ENCODE measurements at places on chromosomes 7 and 10.
A peak's percentile ranks its signal among the peaks of the same experiment; 100 is the strongest.

GRCh38 chr10:130171196-130171595, 35.0 kb downstream of the GLRX3 start:
- DNase-seq = peak; percentile 44

DNA sequence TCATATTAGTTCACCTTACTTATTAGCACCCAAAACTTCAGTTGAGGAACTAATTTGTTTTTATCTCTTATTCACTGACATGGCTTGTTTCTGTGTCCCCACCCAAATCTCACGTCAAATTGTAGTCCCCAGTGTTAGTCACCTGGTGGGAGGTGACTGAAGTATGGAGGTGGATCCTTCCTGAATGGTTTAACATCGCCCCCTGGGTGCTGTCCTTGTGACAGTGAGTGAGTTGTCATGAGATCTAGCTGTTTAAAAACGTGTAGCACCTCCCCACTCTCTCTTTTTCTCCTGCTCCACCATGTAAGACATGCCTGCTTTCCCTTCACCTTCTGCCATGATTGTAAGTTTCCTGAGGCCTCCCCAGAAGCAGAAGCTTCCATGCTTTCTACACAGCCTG, 75.0 kb upstream of the HECTD2 start:
- DNase-seq = no peak

- no peak for DNase-seq
Observed at GRCh38 chr10:7285522-7286322, 125.1 kb downstream of the SFMBT2 start.

- no peak for DNase-seq
Observed at GRCh38 chr10:62715383-62715782, 89.1 kb upstream of the ADO start.

GRCh38 chr7:15430911-15431310, 130.9 kb downstream of the AGMO start:
- DNase-seq = no peak

- DNase-seq = peak; percentile 51
Observed at GRCh38 chr7:138008588-138009349, 6.9 kb upstream of the CREB3L2 start.

DNA sequence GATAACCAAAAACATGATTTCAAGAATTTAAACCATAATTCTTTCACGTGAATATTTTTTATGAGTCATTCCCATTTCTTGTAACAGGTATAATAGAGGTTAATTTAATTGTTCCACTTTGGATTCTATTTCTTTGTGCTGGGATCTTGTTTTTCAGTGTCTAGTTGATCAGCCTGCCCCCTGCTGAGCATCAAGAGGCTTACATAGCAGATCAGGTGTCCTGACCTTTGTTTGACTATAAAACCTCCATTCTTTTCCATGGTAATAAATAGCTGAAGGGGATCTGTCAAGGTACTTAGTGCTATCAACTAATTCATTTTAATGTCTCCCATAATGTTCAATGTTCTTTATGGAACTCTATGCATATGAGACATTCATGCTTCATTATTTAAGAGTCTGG, 4.9 kb downstream of the COL17A1 start:
- peak; percentile 14 for DNase-seq

GRCh38 chr10:93493162-93493561, 3.2 kb upstream of the CEP55 start:
- DNase-seq = no peak

- no peak for DNase-seq
Observed at GRCh38 chr7:97845622-97846203, 26.5 kb downstream of the ASNS start.

- no peak for DNase-seq
Observed at GRCh38 chr7:74494076-74494548, 40.4 kb downstream of the GTF2IRD1 start.

DNA sequence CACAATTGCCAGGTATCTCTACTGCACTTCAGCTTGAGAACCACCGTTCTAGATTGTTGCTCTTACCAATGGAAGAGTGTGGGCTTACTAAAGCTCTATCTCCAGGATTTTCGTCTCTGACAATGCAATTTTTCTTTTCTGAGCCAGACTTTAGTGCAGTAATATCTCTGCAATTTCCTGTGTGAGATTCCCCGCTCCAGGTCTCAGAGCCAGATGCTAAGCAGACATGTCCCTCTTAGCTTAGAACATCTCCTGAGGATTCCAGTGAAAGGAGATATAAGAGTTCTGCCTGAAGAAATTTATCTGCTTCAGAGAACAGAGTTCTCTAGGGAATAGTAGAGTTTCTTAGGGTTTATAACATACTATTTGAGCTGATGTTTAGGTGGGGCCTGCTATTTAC, 82.0 kb downstream of the SND1 start:
- DNase-seq = no peak

DNA sequence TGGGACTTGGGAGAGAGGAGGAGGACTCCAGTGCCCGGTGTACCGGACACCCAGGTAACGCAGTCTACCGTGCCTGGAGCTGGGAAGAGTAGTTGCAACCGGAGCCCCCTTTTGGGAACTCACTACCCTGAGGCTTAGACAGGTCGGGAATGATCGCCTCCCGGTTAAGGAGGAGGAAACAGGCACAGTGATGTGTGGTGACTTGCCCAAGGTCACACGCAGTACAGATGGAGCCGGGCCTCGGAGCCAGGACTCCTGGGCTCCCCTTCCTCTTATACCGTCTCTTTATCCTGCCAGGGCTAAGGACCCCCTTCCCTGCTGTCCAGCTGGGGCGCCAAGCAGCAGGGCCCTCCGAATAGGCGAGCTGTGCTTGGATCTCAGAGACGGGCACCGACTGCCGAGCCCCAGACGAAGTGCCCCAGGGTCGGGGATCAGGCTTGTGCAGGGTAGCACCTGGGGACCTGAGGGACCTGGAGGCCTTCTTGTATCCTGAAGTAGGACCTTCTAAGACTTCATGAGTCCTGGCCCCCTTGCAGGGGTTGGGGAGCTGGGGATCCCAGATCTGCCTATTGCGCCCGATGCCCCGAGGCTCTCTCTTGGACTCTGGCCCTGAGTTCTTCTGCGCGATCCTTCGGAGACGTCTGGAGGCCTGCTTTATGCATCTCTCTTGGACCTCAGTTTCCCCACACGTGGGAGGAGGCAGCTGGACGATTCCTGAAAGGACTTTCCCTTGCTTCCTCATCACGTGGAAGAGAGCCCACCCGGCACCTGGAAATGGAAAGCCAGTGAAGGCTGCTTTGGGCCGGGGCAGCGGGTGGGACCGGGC, 767 bp upstream of the CYP26A1 start:
- DNase-seq = no peak

- DNase-seq = peak; percentile 8
Observed at GRCh38 chr7:105487579-105488571, 34.2 kb downstream of the PUS7 start.

GRCh38 chr7:335358-336148, 45.6 kb downstream of the FOXL3 start:
- DNase-seq = no peak

- DNase-seq = no peak
Observed at GRCh38 chr7:84654273-84654672, 459.7 kb upstream of the SEMA3A start.

GRCh38 chr7:50204581-50204980, 99.9 kb upstream of the IKZF1 start:
- DNase-seq = peak; percentile 37

GRCh38 chr10:74113546-74113945, 37.1 kb downstream of the AP3M1 start:
- DNase-seq = no peak

DNA sequence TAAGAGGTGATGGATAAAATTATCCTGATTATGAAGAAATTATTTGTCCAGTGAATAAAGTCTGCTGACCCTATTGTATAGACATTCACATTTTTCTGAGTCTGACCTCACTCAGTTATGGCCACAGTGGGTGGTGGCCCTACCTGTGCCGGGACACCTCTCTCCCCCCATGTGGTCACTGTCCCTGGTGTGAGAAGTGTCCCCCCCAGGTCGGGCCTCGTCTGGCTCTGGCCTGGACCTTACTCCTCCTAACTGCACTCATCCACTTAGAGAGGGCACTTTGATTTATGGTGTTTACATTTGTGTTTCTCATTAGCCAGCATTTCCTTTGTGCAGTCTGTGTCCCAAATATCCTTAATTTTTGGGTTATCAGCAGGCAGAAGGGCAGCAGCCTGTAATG, 59.6 kb upstream of the ZNF32 start:
- no peak for DNase-seq

DNA sequence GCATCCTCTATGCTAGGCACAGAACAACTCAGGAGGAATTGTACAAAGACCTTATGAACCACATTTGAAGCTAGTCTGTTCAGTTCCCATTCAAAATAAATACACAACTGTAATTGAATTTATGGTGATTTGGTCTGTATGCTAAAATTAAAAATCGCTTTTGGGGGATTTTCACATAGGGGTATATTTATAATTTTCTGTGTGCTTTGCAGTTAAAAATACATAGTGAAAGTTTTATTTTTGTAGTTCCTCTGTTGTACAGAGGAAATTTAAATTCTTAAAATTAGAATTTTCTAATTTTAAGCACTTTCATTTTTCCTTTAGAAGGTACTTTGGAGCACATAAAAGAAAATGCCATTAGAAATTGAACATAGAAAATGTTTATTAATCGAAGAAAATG, 6.9 kb downstream of the RABGEF1 start:
- DNase-seq = no peak

DNA sequence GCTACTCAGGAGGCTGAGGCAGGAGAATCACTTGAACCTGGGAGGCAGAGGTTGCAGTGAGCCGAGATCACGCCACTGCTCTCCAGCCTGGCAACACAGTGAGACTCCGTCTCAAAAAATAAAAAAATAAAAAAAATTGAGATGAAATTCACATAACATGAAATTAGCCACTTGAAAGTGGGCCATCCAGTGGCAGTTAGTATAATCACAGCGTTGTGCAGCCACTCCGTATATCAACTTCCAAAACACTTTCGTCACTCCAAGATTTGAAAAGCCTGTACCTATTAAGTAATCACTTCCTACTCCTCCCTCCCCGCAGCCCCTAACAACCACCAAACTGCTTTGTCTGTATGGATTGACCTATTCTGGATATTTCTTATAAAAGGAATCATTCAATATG, 20.7 kb upstream of the CACUL1 start:
- no peak for DNase-seq

DNA sequence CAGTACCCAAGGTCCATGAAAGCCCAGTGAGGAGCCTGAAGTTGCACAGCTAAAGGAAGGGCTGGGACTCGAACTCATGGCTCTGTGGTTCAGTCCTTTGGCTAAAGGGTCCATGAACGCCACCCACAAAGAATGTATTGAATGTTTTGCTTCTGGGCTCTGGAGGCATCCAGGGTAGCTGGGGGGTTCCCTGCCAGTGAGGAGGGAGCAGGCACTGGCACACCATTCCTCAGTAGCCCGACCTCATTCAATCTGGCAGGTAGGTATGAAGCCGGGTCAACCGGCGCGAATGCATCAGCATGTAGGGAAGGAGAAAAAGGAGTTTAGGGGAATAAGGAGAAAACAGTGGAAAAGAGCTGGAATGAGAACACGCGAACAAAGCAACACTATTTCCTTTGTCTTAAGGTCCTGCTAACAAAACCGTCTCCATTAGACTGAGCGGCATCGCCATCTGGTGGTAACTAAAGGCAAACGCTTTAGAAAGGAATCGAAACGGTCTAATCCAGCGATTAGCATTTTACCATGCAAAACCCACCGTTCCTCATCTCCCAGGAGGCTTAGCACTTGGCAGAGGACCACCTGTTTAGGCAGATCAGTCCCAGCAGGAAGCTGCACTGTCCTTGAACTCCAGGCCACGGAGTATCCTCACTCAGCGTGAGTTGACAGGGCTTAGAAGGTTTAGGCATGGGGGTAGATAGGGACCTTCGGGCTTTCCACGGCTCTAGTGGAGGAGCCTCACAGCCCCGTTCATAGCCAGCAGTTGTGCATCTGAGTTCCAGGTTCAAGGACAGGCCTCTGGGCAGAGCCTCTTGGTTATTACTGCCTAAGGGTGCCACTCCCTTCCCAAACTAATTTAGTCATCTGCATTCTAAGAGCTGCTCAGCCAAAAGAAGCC, 122.8 kb downstream of the UBE2H start:
- DNase-seq = peak; percentile 60

DNA sequence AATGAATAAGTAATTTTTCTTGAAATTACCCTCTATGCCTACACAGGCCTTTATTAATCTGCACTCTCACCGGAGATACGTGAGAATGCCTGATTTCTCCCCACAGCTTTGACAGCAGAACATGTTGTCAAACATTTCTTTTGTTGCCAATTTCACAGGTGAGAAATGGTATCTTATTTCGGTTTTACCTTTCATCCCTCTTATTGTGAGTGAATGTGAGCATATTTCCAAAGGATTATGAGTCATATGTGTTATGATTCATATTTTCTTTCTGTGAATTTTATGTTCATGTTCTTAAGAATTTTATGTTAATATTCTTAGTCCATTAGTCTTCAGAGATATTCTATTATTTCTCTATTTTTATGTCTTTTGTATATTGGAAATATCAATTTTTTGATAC, 965.1 kb downstream of the CCSER2 start:
- DNase-seq = no peak

DNA sequence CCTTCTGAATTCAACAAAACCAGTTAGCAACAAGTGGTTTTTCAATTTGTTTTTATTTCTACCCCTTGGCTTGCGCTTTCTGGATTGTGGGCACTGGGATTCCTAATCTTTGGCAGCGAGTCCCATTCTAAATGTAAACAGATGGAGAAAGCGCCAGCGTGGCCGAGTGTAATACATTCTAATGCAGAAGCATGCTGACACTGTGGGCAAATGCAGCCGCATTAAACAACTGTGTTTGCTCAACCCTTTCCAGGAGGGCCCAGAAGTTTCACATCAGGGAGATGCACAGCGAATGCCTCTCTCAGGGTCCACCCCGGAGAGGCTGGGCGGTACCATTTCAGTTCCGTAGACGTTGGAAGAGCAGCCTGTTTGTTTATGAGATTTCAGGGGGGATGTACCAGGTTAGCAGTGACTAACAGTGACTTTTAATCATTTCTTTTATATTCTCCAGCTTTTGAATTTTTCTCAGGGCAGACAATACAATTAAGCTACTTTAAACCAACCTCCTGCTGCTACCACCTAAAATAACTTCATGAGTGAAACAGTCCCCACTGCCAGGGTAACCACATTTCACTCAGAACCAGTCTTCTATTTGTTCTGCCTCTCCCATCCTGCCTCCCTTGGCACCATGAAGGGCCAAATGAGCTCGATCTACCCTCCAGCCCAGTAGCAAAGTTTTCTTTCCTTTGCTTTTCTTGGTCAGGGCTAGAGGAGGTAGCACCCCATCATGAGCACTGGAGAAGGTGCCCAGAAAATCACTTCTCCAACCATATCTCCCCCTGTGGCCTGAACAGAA, 164.2 kb upstream of the ITGB1 start:
- no peak for DNase-seq

Data from CD4-positive, alpha-beta T cell treated with Interleukin-6 at 100 ng/mL for 8 hours (primary cell).